ENCODE measurements at places on chromosomes 2 and 18. TPM values are rescaled to one million over a fixed set of nuclear protein-coding genes. Genes with fewer than 3 reads are reported as not detected.
A peak's percentile ranks its signal among the peaks of the same experiment; 100 is the strongest.

- DNase-seq = no peak
- peak overlapping the region; percentile 90 for H3K4me3 ChIP-seq
- H3K36me3 ChIP-seq = peaks cover 4% of the 10 kb centered on the region
- no peaks in the 10 kb centered on the region for H3K27me3 ChIP-seq
Measured at GRCh38 chr18:12703664-12704063, 822 bp downstream of the PSMG2 start.

- no peak overlapping the region for H3K27ac ChIP-seq
- no peak for DNase-seq
- no peaks in the 10 kb centered on the region for H3K4me1 ChIP-seq
- H3K27me3 ChIP-seq = peaks cover 4% of the 10 kb centered on the region
- H3K36me3 ChIP-seq = no peaks in the 10 kb centered on the region
Measured at GRCh38 chr18:56351911-56352500, 286.4 kb downstream of the TXNL1 start.

The FAM124B gene
- 82.0 TPM for total RNA-seq

The LYPD6B gene
- total RNA-seq = not detected

DNA sequence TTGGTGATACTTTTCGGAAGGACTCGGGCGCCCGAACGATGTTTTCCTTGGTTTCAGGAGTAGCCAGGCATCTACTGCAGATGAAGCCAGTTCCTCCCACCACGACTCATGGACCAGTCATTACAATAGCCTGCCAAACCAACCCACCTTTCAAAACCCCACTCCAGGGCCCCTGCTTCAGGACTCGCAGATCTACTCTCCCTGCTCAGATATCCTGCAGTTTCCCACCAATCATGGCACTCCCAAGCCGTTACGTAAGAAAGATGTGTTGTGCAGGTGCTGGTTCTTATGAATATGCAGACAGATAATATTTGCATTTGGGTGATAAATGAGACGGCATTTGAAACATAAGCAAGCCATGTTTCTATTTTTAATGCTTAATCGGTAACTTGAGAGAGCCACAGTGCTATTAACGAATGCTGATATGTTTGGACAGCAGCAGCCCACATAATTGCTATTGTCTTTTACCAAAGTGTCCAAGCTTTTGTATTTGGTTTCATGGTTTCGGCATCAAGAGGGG, 3.5 kb upstream of the CYS1 start:
- H3K4me1 ChIP-seq = no peaks in the 10 kb centered on the region
- H3K4me3 ChIP-seq = no peak overlapping the region
- H3K36me3 ChIP-seq = no peaks in the 10 kb centered on the region
- H3K27ac ChIP-seq = no peak overlapping the region
